NCI-H526 treated with DMSO at 0.1 percent for 48 hours (cell line): ENCODE measurements at places on chromosomes 2 and 18.

DNA sequence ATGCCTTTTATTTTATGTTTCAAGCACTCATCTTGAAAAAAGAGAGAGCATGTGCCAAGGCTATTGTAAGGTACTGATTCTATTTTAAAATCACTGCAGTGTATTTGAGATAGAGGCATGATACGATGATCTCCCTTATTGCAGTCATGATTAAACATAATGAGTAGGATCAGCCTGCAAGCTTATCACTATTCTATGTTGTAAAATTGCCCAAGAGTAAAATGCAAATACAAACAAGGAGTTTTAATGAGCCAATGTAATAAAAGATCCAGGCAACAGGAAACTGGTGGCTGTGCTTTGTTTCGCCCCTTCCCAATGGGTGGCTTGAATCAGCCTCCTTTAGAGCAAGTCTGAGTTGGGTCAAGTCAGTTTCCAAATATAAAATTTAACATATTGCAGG, 116.4 kb upstream of the RBMS1 start:
- DNase-seq, result peak; percentile 29

GRCh38 chr2:213740453-213740852, 456.2 kb downstream of the SPAG16 start:
- DNase-seq, result no peak

GRCh38 chr2:28648147-28648546, 103.5 kb upstream of the PPP1CB start:
- no peak for DNase-seq

DNA sequence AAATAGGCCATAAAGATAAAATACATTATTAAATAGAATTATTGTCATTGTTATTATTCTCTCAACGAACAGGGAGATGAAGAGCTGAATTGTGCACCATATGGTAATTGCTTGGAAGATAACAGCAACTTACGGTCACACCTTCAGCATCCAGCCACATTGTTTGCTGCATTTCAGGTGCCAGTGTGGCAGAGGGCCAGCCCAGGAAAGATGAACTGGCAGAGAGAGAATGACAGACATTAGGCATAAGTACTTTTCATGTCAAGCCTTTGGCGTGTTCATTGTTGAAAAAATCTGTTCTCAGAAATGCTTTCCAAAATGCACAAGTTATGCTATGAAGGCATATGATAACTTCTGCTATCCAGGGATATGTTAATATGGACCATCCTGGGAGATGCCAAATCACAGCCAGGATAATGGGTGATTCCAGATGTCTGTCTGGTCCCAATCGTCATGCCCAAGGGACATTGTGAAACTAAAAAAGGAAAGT, 748.6 kb upstream of the PIK3C3 start:
- DNase-seq, result no peak

GRCh38 chr18:505483-506122, 5.1 kb upstream of the COLEC12 start:
- no peak for DNase-seq

DNA sequence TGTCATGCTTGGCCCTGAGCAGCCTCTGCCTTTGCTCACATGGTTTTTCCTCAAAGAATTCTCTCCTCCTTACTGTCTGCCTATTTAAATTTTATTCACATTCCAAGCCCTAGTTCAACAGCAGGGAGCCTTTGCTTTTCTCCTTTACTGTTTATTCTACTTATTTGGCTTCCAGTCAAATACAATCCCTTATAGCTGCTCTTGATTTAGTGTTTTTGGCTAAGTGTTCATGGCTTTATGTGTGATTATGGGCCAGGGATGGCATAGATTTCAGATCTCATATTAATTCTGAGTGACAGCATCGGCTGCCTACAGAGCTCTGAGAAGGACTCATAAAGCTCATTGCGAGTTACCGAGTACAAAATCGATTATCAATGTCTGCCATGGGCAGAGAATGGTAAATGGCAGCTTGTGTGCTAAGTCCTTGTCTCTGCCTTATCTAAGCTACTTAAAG, 106.7 kb downstream of the METTL8 start:
- no peak for DNase-seq

- DNase-seq, result no peak
Measured at GRCh38 chr18:25066516-25066915, 285.4 kb downstream of the ZNF521 start.

GRCh38 chr2:107728586-107728985, 98.1 kb upstream of the RGPD4 start:
- DNase-seq, result no peak

- DNase-seq, result no peak
Measured at GRCh38 chr2:109368798-109369197, 239.8 kb downstream of the SH3RF3 start.

DNA sequence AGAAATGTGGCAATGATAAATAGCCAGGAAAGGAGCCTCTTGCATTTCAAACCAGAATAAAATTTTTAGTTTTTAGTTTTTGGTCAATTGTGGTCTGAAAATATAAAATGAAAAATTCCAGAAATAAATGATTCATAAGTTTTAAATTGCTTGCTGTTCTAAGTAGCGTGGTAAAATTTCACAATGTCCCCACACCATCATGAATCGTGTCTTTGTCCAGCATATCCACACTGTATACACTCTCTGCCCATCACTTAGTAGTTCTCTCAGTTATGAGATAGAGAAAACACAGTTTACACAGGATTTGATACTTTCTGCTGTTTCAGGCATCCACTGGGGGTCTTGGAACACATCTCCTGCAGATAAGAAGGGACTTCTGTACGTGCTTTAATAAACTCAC, 783.9 kb downstream of the TSN start:
- no peak for DNase-seq

GRCh38 chr2:117952228-117952627, 61.6 kb downstream of the CCDC93 start:
- DNase-seq, result no peak

DNA sequence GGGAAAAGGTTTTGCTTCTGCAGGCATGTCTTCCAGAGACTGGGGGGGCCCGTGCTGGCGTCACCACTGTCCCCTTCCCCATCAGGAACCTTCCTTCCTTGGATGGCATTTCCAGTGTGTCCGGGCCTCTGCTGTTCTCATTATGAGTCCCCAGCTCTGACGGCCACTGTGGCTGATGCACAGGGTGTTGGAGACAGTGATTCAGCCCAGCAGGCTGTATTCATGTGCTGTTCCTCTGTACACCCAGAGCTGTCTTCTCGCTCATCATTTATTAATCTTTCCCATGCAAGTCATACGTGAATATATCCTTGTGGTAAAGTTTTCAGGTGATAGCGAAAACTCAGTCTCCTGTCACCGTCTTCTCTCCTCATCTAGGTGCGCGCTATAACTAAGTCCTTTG, 57.7 kb downstream of the ASAP2 start:
- DNase-seq, result no peak

GRCh38 chr2:102615620-102616436, 3.5 kb upstream of the SLC9A2 start:
- peak; percentile 33 for DNase-seq

DNA sequence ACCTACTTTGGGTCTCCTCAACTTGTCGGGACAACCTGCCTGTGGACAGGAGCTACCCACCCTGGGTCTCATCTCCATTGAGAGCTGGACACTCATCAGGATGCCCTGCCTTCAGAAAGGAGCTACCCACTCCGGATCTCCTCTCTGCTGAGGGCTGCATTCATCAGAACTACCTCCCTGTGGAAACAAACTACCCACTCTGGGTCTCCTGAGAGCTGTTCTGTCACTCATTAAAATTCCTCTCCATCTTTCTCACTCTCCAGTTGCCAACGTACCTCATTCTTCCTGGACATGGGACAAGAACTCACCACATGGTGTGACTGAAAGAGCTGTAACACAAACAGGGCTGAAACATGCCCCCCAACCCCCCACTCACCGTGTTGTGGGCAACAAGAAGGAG, 22.5 kb upstream of the UBE2F start:
- no peak for DNase-seq

GRCh38 chr2:148501545-148501944, 143.0 kb upstream of the EPC2 start:
- DNase-seq, result no peak

GRCh38 chr2:173607606-173608311, 253.1 kb downstream of the CDCA7 start:
- DNase-seq, result no peak

- no peak for DNase-seq
Measured at GRCh38 chr2:88321449-88322248, 130.8 kb downstream of the FOXI3 start.

- DNase-seq, result no peak
Measured at GRCh38 chr2:150853263-150853662, 365.8 kb upstream of the RND3 start.

GRCh38 chr2:121649149-121649595, at the start of gene CLASP1:
Gene CLASP1 (minus strand): TSS chr2:121649462. CDS start chr2:121605895, 43,567 bp downstream.
- DNase-seq, result peak; percentile 85

DNA sequence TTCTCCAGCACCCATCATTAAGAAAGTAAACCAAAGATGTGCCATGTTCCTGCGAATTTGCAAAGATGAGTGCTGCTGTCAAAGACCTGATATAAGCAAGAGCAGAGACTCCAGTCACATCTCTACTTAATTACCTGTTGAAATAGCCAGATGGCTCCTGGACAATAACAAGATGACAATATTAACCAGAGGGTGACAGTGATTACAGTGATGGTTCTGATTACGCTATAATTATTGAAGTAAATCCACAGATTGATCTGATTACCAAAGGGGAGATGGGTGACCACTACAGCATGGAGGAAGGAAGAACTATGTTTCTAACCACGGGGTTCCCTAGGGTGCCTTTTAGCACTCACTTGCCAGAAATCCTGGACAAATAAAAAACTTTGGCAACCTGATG, 36.5 kb upstream of the AFF3 start:
- no peak for DNase-seq

- peak; percentile 76 for DNase-seq
Measured at GRCh38 chr18:63207143-63207790, 112.3 kb downstream of the BCL2 start.

DNA sequence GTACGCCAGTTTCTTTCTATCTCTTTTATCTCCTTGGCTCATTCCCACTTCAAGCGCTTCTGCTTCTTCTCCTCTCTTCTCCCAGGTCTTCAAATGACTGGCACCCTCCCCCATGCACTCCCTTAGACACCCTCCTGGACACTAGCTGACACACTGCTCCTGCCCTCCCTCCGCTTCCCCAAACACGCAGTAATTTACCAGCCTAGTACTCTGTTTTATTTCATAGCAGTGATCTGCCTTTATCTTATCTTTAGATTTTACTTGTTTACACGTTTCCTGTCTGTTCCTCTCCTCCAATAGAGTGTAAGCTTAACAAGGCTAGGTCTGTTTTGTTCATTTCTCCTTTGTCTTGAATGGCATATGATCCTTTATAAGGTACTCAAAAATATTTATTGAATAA, 93.9 kb downstream of the SCN3A start:
- no peak for DNase-seq

DNA sequence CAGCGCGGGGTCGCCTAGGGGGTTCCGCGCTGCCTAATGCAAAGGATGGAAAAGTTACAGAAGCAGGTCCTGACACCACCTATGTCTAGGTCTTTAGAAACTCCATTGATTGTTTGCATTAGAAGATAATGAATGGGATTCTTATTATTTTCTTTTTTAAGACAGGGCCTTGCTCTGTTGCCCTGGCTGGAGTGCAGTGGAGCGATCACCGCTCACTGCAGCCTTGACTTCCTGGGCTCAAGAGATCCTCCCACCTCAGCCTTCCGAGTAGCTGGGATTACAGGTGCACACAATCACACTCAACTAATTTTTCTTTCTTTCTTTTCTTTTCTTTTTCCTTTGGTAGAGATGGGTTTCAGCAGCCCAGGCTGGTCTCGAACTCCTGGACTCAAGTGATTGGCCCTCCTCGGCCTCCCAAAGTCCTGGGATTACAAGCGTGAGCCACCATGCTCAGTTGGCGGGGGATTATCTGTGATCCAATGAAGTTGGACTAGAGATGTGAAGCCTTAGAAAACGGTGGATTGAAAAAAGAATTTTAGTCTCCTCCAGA, 761 bp upstream of the IDH1 start:
- no peak for DNase-seq
